COR-L47 (cell line): ENCODE measurements at places on chromosomes 13 and 19.

DNA sequence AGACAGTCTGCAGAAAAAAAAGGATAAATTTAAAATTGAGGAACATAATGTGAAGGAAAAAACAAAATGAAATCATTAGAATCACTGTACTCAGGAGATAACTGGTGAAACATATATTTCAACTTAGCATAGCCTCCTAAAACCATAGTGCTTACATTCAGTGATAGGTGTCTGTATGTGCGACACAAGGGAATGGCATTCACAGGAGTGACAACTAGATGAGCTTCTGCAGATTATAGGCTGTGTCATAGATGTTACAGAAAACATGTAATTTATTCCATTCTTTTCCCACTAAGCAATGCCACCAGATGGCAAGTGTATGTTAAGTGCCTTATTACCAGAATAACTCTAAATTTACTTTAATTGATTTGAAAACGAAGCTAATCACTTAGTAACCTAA is 960.0 kb upstream of the PCDH20 start:
- DNase-seq = peak; percentile 44

- DNase-seq = no peak
Measured at GRCh38 chr13:85825454-85825853, 26.2 kb upstream of the SLITRK6 start.

DNA sequence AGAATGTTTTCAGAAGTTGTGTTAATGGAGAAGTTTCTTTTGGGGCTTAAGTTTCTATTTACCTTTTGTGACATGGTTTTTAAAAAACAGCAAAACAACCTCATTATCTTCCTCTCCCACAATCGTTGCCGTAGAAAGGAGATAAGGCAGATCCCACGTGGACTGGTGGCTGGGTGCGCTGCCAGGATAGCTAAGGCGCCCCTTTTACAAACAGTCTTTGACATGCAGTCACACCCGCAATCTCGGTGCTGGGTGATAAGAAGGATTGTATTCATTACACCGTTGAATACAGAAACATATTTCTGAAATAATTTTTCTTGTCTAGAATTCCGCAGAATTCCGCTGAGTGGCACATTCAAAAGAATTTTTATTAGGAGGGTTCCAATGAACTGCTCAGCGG is 271.1 kb downstream of the UQCRFS1 start:
- DNase-seq = no peak

DNA sequence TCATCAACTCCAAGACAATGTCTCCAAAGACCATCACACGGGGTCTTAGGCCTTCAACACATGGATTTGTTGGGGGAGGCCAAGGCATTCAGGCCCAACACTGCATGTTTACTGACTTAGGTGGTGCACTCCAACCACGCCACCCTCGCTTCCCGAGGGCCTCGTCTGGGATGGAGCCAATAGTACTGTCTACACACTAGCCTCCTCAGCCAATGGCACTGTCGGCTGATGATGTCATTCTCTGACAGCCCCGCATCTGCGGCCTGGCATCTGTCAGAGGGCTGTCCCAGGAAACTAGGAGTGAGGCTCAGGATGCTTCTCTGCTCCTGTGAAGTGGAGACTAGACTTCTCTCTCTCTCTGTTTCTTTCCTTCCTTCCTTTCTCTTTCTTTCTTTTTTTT is 96.6 kb downstream of the TEX26 start:
- no peak for DNase-seq

GRCh38 chr13:42113478-42113877 is 65.0 kb downstream of the DGKH start:
- DNase-seq = no peak

GRCh38 chr19:31594701-31595100 is 245.5 kb upstream of the TSHZ3 start:
- DNase-seq = no peak

DNA sequence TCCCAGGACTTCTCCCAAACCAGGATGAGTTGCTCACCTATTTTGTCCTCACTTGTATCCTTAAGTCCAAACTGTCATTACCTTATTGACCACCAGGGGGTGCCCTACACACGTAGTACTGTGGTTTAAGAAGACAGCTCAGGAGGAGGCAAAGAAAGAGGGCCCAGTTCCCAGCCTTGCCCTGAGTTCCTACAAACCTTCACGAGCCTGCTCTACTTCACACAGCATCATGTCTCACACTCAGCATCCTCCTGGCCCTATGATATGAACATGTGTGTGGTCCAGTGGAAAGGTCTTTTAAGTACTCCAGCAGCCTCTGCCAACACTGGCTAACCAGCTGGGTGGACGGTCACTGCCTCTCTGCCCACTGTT is 8.1 kb upstream of the ZNF784 start:
- peak; percentile 88 for DNase-seq

DNA sequence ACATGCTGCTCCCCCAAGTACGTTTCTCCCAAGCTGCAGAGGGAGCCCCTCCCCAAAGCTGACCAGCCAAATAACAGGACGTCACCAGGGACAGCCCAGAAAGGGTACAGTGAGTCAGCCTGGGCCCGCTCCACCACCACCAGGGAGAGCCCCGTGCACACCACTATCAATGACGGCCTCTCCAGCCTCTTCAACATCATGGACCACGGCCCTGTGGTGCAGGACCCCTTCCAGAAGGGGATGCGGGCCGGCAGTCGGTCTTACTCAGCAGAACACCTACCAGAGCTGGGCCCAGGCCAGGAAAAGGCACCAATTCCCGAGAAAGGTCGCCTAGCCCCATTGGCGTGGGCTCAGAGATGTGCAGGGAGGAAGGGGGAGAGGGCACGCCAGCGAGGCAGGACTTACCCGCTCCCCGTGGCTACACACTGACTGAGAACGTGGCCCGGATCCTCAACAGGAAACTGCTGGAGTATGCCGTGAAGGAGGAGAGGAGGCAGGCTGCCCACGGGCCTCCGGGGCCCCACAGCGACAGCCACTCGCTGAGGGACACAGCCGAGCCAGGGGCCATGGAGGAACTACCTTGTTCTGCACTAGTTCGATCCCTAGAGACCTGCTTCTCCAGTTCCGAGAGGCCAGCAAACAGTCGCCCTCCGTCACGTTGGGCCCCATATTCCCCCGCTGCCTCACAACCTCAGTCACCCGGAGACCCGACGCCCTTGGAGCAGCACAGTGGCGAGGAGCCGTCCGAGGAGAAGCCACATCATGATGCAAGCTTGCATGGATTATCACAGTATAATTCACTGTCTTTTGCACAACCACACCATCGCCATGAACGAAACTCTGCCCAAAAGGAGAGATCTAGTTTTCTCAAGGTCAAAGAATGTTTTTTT is 815.9 kb upstream of the KLHL1 start:
- DNase-seq = no peak

- no peak for DNase-seq
Measured at GRCh38 chr13:43731296-43731695, 55.5 kb downstream of the ENOX1 start.

- DNase-seq = no peak
Measured at GRCh38 chr13:25692099-25692498, 320.3 kb downstream of the ATP8A2 start.

GRCh38 chr13:40433577-40433976 is 232.9 kb downstream of the FOXO1 start:
- no peak for DNase-seq

DNA sequence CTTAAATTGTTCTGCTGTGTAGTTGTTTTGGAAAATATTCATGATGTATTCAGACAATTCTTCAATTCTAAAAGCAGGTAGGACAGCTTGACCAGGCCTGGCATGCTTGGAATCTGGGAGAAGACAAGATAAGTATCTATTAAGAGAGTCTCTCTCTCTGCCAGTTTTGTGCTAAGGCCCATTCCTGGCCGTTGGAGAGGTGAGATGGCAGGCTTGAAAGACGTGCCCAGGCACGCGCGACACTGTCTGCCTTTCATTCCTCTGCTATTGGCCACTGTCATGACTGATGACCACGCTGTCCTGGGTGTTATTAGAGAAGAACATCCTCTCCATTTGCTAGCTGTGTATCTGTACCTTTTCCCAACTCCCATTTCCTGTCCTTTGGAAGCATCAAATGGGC is 90.3 kb downstream of the LHFPL6 start:
- DNase-seq = no peak

GRCh38 chr13:34352958-34353357 is 535.0 kb downstream of the RFC3 start:
- no peak for DNase-seq

DNA sequence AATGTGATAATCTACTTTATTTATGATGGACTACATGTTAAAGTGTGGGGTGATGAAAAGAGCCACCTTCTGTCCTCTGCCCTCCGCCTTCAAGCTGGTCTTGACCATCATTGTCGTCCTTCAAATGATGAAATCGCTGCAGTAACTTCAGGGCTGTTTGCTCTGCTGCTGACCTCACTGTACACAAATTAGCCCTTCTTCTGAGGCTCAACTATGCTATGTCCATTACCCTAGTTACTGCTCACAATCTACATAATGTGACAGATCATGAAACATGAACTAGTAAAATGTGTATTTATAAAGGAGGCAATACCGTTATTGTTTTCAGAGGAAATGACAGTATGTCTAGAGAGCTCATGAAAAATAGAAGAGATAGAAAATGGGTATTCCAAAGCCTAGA is 145.9 kb downstream of the RFC3 start:
- DNase-seq = no peak

GRCh38 chr13:69389899-69390298 is 717.7 kb upstream of the ATXN8OS start:
- DNase-seq = no peak

GRCh38 chr19:2271234-2272103 is 10.5 kb downstream of the PEAK3 start:
- DNase-seq = no peak

- no peak for DNase-seq
Measured at GRCh38 chr19:1438933-1439354, 748 bp downstream of the RPS15 start.

DNA sequence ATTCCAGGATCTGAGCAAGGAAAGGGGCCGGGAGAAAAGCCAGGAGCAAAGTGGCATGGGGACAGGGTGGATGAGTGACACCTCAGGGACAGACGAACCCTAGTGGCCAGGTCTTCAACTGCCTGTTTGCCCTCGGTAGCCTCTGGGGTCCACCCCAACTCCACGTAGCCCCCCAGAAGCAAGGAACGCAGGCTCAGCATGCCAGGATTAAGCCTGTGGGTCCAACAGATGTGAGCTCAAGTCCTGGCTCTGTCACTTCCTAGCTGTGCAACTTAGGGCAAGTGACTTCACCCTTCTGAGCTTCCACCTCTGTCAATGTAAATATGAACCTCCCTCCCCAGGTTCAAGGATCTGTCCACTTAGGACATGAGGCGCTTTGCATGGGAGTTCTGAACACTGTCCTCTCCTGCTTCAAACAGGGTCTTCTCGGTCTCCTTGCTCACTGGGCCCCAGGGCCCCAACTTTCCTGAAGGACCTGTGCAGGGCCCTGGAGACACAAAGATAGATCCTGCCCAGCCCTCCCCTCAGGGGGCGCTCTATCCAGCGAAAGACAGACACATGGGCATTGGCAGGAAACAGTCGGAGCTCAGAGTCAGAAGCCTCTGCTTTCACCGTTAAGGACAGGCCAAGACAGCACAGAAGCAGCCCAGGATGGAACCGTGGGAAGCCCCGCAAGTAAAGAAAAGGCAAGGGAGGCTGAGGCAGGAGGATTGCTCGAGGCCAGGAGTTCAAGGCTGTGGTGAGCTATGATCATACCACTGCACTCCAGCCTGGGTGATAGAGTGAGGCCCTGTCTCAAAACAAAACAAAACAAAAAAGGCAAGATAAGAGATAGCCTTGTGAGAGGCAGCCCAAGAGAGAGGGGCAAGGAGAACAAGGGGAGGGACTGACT is 13.2 kb downstream of the SYDE1 start:
- no peak for DNase-seq
